NCI-H187 (cell line): ENCODE measurements at places on chromosomes 2 and 18.

DNA sequence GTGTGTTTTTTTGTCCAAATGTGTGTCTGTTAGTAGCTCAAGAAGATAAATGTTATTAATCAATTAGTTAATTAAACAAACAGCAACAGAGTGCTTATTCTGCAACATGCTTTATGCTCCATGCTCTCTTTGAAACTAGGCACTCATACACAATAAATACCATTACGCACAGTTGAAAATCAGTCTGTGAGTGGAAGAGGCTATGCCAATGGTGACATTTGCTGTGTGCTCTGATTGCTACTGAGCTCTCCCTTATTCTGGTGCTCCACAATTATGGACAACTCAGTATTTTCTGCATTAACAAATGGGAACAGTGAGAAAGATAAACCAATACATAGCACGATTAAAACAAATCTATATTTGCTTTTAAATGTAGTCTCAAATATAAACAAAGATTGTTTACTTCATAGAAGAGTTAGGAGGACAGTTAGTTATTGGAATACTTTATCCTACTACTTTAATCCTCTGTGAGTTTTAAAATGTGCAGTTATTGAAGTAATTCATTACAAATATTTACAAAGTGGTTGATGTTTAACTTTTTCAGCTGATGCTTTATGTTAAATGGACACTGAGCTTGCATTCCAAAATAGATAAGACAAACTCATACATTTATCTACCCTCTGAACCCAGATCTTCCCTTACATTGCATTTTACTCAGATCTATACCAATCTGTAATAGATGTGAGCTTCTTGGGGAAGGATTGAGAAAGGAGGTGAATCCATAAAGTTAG is 55.3 kb downstream of the NXPH2 start:
- DNase-seq = no peak

DNA sequence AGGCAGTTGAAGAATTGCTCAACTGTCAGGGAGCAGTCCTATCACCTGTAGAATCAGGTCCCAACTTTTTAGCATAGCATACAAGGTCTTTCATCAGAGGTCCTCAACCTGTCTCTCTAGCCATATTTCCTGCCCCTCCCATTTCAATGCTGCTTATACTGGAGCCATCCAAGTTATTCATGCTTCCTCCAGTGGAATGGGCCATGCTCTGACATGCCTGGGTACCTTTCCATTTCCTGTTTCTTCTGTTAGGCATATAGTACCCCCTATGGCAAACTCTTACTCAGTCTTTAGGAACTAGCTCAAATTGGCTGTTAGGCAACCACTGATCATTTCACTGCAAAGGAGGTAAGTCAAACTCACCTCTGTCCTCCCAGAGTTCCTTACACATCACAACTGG is 51.0 kb upstream of the ABCA12 start:
- no peak for DNase-seq

DNA sequence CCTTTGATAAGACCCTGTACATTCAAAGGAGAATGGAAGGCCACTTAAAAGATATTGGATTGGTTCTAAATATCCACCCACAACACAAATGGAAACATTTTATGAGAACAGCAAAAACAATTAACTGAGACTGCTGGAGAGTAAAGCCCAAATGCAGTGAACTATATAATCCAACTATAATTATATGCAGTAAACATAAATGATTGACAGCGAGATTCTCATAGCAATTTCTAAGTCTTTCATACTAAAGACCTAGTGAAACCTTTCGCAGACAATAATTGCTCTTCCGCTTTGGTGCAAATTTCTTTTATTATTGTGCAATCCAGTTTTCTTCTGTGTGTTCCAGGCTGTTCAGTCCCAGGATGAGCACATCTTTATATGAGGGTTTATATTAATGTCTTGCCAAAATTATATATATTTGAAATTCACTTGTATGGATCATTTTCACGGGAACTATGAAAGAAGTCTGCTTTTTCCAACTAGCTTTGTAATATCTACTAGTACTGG is 190.9 kb downstream of the ST6GAL2 start:
- no peak for DNase-seq

GRCh38 chr2:101752716-101753616 is 55.5 kb downstream of the MAP4K4 start:
- no peak for DNase-seq

DNA sequence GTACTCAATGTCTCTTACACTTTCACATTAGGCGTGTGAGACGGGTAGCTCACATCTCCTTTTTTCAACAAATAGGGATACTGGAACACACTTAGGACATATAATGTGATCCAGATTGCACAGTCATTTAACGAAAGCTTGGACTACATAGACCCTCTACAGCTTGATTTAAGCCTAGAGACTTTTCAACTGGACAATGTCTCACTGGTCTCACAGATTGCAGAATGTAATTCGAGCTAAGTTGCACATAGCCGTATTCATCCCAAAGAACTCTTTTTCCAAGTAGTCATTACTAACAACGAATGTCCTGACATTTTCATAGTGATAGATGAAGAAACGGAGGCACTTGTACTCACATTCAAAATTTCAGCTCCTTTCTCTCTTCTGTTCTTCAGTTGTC is 612.1 kb downstream of the ZEB2 start:
- DNase-seq = no peak
